ENCODE measurements at places on chromosomes 12 and 14. TPM values are rescaled to one million over a fixed set of nuclear protein-coding genes. Genes with fewer than 3 reads are reported as not detected.

Gene CLEC1A
- not detected for polyA plus RNA-seq

Gene SLC39A5
- 689 TPM for polyA plus RNA-seq

- peak; percentile 14 for DNase-seq
These were observed 128.2 kb downstream of the BCL11B start for GRCh38 chr14:99143793-99144192.

Gene RHEBL1
- polyA plus RNA-seq: not detected

Gene NANOG
- polyA plus RNA-seq: not detected

DNA sequence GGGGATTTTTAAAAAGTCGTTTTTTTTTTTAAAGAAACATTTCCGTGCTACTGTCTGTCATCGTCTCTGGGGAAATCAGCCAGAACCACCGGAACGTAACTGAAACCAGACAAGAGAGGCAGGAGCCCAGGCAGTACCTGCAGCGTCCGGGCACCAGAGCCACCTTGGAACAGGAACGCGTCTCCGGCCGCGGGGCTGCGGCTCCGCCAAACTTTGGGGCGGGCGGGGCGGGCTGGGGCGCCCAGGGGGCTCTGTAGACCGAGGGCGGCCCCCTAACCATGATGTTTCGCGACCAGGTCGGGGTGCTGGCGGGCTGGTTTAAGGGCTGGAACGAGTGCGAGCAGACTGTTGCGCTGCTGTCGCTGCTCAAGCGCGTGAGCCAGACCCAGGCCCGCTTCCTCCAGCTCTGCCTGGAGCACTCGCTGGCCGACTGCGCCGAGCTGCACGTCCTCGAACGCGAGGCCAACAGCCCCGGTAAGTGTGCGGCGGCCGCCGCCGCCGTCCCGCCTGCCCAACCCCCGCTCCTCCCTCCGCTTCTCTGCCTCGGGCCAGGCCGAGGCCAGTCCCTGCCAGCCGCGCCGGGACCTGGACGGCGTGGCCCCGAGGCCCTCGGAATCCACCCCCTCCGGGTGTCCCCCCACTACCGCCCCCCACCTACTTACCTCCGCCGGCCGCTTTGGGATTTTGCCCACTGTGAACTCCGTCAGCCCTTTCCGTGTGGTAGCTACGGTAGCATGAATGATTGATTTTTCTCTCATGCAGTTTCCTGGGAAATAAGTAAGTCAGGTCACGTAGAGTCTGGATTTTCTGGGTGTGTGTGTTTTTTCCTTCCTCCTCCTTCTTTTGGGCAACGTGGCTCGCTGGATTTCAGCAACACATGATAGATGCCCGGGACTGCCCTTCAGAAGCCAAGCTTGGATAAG is 972 bp downstream of the SAMD4A start:
- DNase-seq: peak; percentile 69

DNA sequence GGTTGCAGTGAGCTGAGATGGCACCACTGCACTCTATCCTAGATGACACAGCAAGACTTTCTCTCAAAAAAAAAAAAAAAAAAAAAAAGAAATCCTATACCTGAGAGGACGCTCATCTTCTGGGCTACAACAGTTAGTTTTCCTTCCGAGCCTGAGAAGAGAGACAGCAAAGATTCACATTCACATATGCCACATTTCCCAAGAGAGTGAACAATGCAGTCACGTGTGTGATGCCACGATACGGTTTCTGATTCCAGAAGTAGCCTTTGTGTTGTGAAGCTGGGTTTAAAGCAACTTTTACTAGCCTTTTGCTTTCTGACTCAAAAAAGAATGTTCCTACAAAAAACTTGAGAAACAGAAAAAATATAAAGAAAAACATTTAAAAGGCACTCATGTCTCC is 19.5 kb downstream of the GCN1 start:
- DNase-seq: no peak

Gene MYF5
- not detected for polyA plus RNA-seq
